ENCODE measurements at places on chromosomes 5 and 9. TPM values are rescaled to one million over a fixed set of nuclear protein-coding genes. Genes with fewer than 3 reads are reported as not detected.

GRCh38 chr5:94376672-94377345 lies 241.6 kb downstream of the KIAA0825 start:
- DNase-seq = no peak
- no peaks in the 10 kb centered on the region for H3K4me1 ChIP-seq
- H3K27me3 ChIP-seq = no peaks in the 10 kb centered on the region
- no peaks in the 10 kb centered on the region for H3K36me3 ChIP-seq

GRCh38 chr5:149062371-149063016 lies 368 bp downstream of the SH3TC2 start:
- no peak overlapping the region for H3K4me3 ChIP-seq
- H3K27me3 ChIP-seq = no peaks in the 10 kb centered on the region
- no peaks in the 10 kb centered on the region for H3K36me3 ChIP-seq
- no peak for DNase-seq
- no peak overlapping the region for H3K27ac ChIP-seq

- H3K27ac ChIP-seq = no peak overlapping the region
- no peak overlapping the region for H3K4me3 ChIP-seq
- no peak for DNase-seq
- no peaks in the 10 kb centered on the region for H3K36me3 ChIP-seq
- H3K4me1 ChIP-seq = no peaks in the 10 kb centered on the region
These were observed 284.8 kb upstream of the CD180 start for GRCh38 chr5:67481362-67481761.

DNA sequence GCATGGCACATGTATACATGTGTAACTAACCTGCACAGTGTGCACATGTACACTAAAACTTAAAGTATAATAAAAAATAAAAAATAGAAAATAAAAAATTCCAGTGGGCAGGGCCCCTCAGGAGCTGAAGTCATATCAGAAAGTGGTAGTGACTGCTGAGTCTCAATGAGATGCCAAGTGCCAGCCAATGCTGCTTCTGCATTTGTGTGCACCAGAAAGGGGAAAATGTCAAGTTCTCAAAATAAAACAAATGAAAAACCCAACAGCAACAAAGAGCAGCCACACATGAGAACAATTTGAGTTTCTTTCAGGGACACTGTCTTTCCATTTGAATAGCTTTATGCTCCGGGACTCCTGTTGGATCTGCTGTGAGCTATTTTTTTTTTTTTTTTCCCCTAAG lies 117.2 kb upstream of the CCDC112 start:
- H3K27ac ChIP-seq = no peak overlapping the region
- no peak overlapping the region for H3K4me3 ChIP-seq
- no peak for DNase-seq
- no peaks in the 10 kb centered on the region for H3K36me3 ChIP-seq

- H3K27ac ChIP-seq = no peak overlapping the region
- no peak for DNase-seq
- no peaks in the 10 kb centered on the region for H3K27me3 ChIP-seq
- no peak overlapping the region for H3K4me3 ChIP-seq
These were observed 379.2 kb downstream of the CTNND2 start for GRCh38 chr5:11525020-11525419.

GRCh38 chr5:156405988-156406387 lies 79.0 kb downstream of the SGCD start:
- no peak overlapping the region for H3K4me3 ChIP-seq
- H3K27me3 ChIP-seq = no peaks in the 10 kb centered on the region
- DNase-seq = no peak
- H3K36me3 ChIP-seq = no peaks in the 10 kb centered on the region

DNA sequence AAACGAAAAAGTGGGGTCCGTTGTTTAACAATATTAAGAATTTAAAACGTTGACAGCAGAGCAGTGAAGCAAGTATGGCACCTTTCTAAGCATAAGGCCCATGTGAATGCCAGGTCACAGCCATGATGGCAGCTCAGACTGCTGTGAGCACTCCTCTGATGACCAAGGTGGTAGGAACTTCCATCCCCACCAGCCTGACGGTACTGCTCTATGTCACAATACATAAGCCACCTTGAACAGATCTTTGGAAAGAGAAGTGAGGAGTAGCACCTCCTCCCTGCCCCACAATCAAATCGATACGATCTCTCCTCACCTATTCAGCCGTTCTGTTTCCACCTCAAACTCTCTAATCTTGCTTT lies 105.9 kb downstream of the DCP2 start:
- no peak overlapping the region for H3K4me3 ChIP-seq
- H3K4me1 ChIP-seq = no peaks in the 10 kb centered on the region
- H3K27ac ChIP-seq = no peak overlapping the region
- no peaks in the 10 kb centered on the region for H3K36me3 ChIP-seq
- H3K27me3 ChIP-seq = no peaks in the 10 kb centered on the region

GRCh38 chr5:4777435-4777834 lies 362.7 kb upstream of the ADAMTS16 start:
- no peak overlapping the region for H3K4me3 ChIP-seq
- DNase-seq = no peak
- H3K27me3 ChIP-seq = no peaks in the 10 kb centered on the region
- H3K4me1 ChIP-seq = no peaks in the 10 kb centered on the region

DNA sequence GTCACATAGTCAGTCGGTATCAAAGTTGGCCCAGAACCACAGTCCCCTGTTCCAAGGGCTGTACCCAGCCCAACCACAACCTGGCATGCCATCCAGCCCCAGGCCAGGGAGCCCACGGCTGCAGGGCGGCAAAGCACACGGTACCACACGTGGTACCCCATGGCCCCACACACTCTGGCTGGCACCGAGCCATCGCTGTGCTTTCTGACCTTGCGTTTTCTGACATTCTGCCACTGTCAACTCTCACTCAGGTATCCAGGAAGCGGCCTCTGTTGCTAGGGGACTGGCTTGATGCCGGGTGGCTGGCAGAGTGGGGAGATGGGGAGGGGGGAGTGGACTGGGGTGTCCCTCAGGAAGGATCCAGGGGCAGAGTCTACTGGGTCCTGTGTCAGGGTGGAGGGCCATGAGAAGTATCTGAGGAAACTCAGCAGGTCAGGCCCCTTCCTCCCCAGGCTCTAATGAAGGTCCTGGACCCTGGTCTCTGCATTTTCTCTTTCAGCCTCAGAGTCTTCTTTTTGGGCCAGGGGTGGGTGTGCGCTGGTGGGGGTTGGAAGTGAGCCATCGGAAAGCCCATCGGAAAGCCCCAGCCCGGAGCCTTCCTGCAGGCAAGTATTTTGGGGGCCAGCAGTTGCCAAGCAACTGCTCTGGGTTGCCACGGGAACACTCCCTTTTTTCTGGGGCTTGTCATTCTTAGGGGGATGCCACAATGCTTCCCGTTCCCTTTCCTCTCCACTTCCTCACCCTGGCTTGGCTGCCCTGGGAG lies 21.0 kb upstream of the RALGDS start:
- DNase-seq = peak; percentile 81
- peak overlapping the region; percentile 32 for H3K4me3 ChIP-seq
- H3K27ac ChIP-seq = peak overlapping the region; percentile 97
- no peaks in the 10 kb centered on the region for H3K36me3 ChIP-seq
- H3K27me3 ChIP-seq = no peaks in the 10 kb centered on the region
- H3K4me1 ChIP-seq = peaks cover 66% of the 10 kb centered on the region

DNA sequence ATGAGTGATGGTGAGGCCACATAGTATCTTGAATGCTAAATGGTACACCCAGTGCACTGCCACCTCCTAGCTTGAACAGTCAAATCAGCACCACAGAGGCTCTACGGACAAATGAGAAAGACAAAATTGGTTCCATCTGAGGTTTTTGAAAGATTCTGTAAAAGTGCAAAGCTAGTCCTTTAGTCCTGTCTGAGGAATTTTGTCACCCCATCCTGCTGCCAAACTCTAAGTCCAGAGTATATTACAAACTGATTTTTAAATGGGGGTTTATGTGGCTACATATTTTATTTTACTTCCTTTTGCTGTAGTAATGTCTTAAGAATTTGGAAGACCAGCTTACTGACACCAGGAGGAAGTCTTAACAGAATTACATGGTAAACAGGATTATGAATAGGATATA lies 7.7 kb downstream of the FREM1 start:
- H3K4me1 ChIP-seq = no peaks in the 10 kb centered on the region
- no peaks in the 10 kb centered on the region for H3K36me3 ChIP-seq
- H3K27ac ChIP-seq = no peak overlapping the region
- H3K27me3 ChIP-seq = no peaks in the 10 kb centered on the region
- no peak overlapping the region for H3K4me3 ChIP-seq

DNA sequence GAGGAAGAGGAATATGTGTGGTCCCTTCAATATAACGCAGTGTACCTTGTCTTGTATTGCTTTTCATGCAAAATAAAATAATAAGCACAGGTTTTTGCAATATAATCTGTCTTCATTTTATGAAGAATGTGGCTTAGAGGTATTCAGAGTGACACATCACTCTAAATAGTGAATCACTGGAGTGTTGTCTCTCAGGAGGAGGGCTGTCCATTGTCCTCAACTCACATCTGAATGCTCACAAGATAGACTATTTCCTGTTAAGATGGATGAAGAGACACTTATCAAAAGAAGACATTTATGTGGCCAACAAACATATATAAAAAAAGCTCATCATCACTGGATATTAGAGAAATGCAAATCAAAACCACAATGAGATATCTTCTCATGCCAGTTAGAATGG lies 1147.5 kb upstream of the C9orf72 start:
- DNase-seq = no peak
- no peak overlapping the region for H3K4me3 ChIP-seq
- no peaks in the 10 kb centered on the region for H3K4me1 ChIP-seq
- no peaks in the 10 kb centered on the region for H3K27me3 ChIP-seq
- H3K36me3 ChIP-seq = no peaks in the 10 kb centered on the region

DNA sequence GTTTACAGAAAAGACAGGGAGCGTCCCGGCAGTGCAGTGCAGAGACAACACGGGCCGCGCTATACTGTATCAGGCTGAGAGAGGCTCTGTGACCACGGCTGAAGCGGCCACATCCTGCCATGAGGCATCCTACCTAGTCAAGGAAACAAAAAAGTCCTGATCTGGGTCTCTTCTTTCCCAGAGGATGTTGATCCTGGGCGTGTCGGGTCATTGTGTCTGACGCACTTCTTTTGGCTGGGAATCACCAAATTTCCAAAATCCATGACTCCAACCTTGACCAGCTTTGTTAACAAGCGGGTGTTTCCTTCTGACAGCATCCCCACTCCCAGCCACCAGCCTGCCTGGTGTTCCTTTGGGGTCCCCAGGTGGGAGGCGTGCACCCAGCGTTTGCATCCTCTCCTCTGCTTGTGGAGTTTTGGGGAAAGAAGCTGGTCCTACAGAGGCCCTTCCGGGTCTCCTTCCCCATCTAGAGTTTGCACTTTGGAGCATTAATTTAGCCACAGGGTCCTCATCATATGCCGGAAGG lies 91.4 kb upstream of the RAI14 start:
- no peak overlapping the region for H3K4me3 ChIP-seq
- no peaks in the 10 kb centered on the region for H3K36me3 ChIP-seq
- H3K27ac ChIP-seq = no peak overlapping the region
- no peaks in the 10 kb centered on the region for H3K27me3 ChIP-seq
- H3K4me1 ChIP-seq = no peaks in the 10 kb centered on the region
- DNase-seq = no peak

- no peaks in the 10 kb centered on the region for H3K36me3 ChIP-seq
- no peaks in the 10 kb centered on the region for H3K27me3 ChIP-seq
- no peak overlapping the region for H3K4me3 ChIP-seq
- DNase-seq = no peak
These were observed 28.7 kb downstream of the LARP1 start for GRCh38 chr5:154783774-154784460.

- DNase-seq = peak; percentile 76
- H3K36me3 ChIP-seq = no peaks in the 10 kb centered on the region
- H3K27ac ChIP-seq = peak overlapping the region; percentile 91
These were observed 2.4 kb downstream of the SMARCA2 start for GRCh38 chr9:2017331-2018161.

DNA sequence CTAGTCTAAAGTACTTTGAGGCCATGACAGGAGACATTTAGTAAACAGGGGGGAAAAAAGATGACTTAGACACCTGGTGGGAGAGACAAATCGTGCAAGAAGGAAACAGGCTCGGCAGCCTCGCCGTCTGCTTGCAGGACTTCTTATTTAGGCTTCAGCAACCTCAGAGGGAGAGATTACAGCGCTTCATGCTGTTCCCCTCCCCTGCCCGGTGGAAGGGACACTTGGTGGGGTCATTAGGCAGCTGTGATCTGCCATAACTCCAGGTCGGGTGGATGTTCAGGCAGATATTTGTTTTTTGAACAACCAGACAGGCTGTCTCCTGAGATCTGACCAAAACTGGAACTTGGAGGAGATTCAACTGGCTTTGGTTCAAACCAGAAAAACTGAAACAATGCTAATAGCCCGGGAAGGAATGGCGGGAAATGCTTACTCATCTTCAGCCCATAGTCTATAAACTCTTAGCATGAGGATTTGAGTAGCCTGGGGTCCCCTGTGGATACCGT lies 38.1 kb upstream of the CD180 start:
- no peak overlapping the region for H3K4me3 ChIP-seq
- no peaks in the 10 kb centered on the region for H3K27me3 ChIP-seq
- DNase-seq = no peak

DNA sequence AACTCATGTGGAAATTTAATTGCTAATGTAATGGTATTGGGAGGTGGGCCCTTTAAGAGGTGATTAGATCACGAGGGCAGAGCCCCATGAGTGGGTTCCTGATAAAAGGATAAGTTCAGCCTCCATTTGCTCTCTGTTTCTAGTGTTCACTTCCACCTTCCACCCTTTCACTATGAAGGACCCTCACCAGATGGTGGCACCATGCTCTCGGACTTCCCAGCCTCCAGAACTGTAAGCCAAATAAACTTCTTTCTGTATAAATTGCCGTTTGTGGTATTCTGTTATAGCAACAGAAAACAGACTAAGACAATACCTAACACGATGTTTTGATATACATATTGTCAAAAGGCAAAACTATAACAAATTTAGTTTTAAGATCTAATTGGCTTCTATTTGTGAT lies 166.2 kb downstream of the DEPDC1B start:
- H3K27ac ChIP-seq = no peak overlapping the region
- DNase-seq = no peak
- no peaks in the 10 kb centered on the region for H3K4me1 ChIP-seq
- no peaks in the 10 kb centered on the region for H3K36me3 ChIP-seq

DNA sequence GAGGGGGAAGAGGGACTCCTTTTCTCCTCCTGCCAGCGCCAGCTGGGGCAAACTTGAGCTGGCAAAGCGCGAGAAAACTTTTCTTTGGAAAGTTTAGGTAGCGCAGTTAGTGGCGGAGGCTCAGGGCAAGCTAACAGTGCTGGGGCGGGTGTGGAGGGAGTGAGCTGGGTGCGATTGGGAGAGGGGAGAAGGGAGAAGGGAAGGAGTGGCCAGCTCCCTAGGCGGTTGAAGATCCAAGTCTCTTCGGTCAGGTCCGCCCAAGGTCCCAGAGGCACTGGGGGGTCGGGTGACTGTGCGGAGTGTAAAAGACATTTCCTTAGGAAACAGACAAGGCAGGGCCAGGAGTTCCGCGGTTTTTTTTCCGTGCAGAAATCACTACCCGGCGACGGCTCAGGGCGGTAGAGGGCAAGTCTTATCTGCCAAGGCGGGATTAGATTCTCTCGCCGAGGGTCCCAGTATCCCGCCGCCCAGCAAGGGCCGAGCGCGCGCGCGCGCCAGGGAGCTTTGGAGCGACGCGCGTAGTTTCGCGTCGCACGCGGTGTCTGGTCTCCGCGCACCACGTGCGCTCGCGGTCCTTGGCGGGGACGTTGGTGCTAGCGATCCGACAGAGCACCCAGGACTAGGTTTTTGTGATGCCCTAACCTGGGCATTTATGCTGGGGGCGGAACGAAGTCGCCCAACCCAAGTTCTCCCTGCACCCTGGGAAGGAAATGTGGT lies 33.6 kb upstream of the NFIB start:
- no peaks in the 10 kb centered on the region for H3K36me3 ChIP-seq
- no peak for DNase-seq
- no peak overlapping the region for H3K4me3 ChIP-seq
- H3K27ac ChIP-seq = no peak overlapping the region
- H3K4me1 ChIP-seq = no peaks in the 10 kb centered on the region

The FOXD4L4 gene
- 0.27 TPM for total RNA-seq

The RAB3C gene
- total RNA-seq = not detected

The SLC6A3 gene
- total RNA-seq = not detected

The FAM221B gene
- total RNA-seq = not detected

The PRLR gene
- total RNA-seq = not detected

The PHYKPL gene
- total RNA-seq = 61.1 TPM

The ABCA1 gene
- total RNA-seq = 0.89 TPM

The ZNF608 gene
- total RNA-seq = not detected
